ENCODE measurements at places on chromosomes 5 and 9.

- no peak for DNase-seq
These were observed 18.6 kb downstream of the ZNF622 start for GRCh38 chr5:16446993-16447392.

DNA sequence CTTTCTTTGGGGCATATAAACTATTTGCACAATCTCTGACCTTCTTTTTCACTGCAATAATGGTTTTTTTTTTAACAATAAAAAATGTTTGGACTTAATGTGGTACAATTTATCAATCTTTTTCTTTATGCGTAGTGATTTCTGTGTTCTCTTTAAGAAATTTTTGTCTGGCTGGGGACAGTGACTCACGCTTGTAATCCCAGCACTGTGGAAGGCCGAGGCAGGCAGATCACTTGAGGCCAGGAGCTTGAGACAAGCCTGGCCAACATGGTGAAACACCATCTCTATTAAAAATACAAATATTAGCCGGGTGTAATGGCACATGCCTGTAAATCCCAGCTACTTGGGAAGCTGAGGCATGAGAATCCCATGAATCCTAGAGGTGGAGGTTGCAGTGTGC lies 72.3 kb downstream of the STK32A start:
- no peak for DNase-seq

GRCh38 chr9:14314424-14314928 lies 535 bp upstream of the NFIB start:
- DNase-seq: peak; percentile 89

GRCh38 chr5:161287436-161287835 lies 259.1 kb downstream of the GABRB2 start:
- no peak for DNase-seq

DNA sequence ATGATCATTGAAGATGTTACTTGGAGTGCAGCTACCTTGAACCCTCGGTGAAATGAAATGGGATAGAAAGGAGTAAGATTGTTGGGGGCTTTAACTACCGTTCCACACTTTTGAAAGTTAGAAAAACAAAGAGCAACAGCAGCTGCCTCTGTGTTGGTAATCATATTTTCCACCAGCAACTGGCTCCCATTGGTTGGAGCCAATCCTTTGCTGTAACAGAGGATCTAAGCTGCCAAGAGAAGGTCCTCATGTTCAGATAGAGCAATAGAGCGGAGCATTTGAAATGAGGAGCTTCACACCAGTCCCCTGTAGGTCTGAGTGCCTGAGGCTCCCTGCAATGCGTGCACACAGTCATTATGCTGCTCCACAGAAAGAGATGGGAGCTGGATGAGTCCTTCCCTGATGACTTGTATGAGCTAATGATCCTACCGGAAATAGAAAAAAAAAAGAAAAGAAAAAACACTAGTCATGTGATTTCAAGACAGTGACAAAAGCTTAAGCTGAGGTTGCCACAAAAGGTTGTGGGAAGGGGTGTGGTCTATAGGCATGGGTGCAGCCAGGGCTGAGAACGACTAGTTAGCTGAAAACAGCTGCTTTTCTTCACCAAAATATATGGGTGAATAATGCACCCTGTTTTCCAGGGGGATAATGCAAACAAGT lies 300.7 kb downstream of the MLLT3 start:
- DNase-seq: peak; percentile 4

- DNase-seq: no peak
These were observed 60.6 kb upstream of the ADRA1B start for GRCh38 chr5:159855476-159856191.

DNA sequence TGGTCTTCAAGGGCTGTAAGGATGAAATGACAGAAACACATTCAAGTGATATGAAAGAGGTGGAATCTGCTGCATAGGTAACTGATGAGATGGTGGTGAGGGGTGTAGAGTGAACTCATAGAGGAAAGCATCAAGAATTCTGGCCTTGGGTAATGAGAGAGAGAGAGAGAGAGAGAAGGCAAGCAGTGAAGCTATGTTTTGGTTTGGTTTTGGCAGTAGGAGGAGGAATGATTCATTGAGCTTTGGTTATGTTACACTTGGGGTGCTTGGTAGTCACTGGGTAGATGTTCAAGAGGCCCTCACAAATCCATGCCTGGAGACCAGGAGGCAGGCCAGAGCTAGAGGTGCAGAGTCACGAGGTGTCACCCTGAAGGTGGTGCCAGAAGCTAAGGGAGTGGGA lies 89.5 kb downstream of the EGFLAM start:
- no peak for DNase-seq

DNA sequence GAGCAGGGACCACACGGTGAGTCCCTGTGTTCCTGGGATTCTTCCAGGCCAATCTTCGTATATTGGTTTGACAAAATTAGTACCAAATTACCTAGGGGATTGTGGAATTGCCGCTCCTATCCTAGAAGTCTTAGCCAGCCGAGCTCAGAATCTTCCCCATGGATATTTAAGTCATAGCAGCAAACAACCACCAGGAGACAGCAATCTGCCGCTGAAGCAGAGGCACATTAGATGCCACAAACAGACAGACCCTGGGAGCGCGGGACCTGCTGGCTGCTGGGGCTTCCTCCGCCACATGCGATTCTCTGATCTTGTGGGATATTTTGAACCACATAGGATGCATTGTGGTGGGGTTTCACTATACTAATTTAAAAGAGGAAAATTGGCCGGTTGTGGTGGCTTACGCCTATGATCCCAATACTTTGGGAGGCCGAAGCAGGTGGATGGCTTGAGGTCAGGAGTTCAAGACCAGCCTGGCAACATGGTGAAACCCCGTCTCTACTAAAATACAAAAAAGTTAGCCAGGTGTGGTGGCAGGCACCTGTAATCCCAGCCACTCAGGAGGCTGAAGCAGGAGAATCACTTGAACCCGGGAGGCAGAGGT lies 31.7 kb upstream of the ZBTB43 start:
- DNase-seq: no peak

GRCh38 chr5:118952992-118953651 lies 35.2 kb downstream of the DTWD2 start:
- no peak for DNase-seq

DNA sequence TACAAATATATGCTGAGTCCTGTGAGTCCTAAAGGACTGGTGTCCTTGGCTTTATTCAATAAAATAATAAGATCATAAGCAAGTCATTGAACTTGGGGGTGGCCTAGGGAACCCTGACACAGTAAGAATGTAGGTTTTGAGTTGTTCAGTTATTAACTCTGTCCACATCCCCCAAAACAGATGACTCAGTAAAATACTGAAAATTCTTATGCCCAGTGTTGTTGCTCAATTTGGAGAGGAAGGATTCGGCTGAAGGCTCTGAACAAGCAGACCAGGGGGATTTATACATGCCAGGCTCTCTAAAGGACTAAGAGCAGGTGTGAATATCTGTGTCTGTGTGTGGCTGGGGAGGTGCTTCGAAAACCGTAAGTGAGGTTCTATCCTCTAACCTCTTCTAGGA lies 173.7 kb downstream of the RMI1 start:
- DNase-seq: no peak

- no peak for DNase-seq
These were observed 15.5 kb downstream of the CARD19 start for GRCh38 chr9:93111371-93112115.

GRCh38 chr9:114538241-114538640 lies 33.0 kb upstream of the WHRN start:
- DNase-seq: no peak

Data from NCI-H2081 (cell line).